ENCODE measurements at places on chromosomes 3 and 15. TPM values are rescaled to one million over a fixed set of nuclear protein-coding genes. Genes with fewer than 3 reads are reported as not detected.

- DNase-seq, result no peak
- H3K36me3 ChIP-seq, result peaks cover 49% of the 10 kb centered on the region
- H3K4me1 ChIP-seq, result peaks cover 71% of the 10 kb centered on the region
Observed at GRCh38 chr3:3137526-3137925, 10.8 kb downstream of the TRNT1 start.

Gene STRC
- 3.3 TPM for total RNA-seq

DNA sequence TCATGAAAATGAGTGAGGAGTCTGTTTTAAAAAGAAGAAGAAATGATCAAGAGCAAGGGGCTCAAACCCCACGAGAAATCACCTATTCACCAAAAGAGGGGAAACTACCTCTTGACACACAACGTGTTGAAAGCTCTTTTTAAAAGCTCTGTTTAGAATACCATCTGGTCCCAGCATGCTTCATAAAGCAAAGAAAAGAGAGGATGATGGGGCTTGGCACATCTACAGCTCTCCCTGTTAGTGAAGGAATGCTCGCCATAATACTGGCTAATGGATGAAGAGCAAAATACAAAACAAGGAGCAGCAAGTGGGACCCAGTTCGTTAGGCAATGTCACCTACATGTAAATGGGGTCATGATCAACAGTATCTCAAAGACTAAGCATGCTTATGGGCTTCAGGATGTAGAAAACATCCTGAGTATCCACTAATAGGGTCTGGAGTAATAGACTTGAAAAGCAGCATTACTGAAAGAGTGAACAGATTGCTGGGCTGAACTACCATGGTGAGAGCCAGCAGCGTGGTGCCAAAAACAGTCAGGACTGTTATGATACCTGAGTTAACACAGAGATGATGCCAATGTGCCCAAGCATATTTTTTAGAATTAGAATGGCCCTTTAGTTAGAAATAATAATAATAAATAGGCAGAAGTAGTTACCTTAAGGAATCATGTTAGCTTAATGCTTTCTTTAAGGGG, 159.7 kb upstream of the POU1F1 start:
- no peak overlapping the region for H3K27ac ChIP-seq
- peaks cover 4% of the 10 kb centered on the region for H3K4me1 ChIP-seq
- DNase-seq, result no peak
- H3K27me3 ChIP-seq, result no peaks in the 10 kb centered on the region
- H3K36me3 ChIP-seq, result no peaks in the 10 kb centered on the region

DNA sequence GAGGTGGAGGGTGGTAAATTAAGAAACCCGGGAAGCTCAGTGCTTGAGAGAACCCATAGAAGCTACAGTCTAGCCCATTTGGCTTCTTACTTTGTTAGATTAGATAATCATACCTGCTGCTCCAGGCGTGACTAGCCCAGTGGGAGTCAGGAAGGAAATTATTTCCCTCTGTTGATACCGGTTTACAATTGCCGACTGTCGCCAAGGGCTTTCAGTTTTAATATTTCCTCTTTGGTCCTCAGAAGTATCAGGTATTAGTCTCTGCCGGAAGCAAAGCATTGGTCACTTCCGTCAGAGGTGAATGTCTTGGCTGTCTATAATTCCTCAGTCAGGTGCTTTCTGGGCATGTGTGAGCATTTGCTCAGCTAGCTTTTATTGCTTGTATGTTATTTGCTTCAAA, 75.2 kb downstream of the LPP start:
- H3K4me1 ChIP-seq, result peaks cover 10% of the 10 kb centered on the region
- no peaks in the 10 kb centered on the region for H3K27me3 ChIP-seq
- H3K4me3 ChIP-seq, result no peak overlapping the region
- no peak for DNase-seq

GRCh38 chr3:113002679-113003078, 11.9 kb downstream of the GTPBP8 start:
- peak overlapping the region; percentile 92 for H3K27ac ChIP-seq
- H3K27me3 ChIP-seq, result no peaks in the 10 kb centered on the region
- H3K36me3 ChIP-seq, result peaks cover 45% of the 10 kb centered on the region

DNA sequence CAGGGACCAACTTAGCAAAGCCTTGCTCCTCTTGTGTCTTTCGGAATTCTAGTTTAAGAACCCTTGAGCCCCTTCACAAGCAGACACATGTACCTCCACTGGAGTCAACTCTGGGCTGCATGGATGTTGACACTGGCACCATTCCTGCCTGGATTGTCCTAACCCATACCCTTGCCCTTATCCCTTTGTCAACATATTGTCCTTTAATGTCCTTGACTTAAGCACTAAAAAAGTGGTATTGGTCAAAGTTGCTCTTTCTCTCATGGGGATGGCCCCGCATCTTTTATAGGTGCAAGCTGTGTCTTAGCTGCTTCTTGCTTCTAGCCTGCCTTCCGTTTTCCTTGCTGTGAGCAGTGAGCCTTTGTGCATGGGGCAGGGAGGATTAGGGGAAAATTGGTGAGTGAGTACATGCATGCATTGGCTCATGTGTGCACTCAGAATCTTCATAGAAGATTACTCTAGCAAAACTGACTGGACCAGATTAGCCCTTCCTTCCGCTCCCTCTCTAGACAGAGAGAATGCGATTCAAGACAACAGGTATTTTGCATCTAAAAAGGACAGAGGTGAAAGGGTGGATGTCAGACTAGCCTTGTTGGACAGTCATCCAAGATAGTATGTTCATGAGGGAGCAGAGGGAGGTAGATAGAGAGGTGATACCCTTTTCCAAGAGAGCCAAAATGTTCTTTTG, 42.4 kb downstream of the TGFBR2 start:
- H3K27me3 ChIP-seq, result no peaks in the 10 kb centered on the region
- peaks cover 23% of the 10 kb centered on the region for H3K36me3 ChIP-seq
- peak overlapping the region; percentile 78 for H3K27ac ChIP-seq
- no peak for DNase-seq
- peaks cover 100% of the 10 kb centered on the region for H3K4me1 ChIP-seq

DNA sequence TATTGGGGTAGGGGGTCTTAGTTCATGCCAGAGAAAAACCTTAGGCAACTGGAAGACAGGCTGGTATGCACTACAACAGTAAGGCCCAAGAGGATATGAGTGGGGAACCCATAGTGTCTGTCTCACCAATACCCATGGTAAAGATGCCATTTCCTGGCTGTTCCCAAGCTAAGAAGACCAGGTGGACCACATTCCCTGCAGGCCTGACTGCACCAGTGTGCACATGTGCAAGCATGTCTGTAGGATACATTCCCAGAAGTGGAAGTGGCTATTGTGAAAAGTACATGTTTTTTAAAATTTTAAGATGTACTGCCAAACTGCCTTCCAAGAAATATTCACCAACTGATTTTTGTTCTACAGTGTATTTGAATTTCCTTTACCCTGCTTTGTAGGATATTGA, 207.3 kb upstream of the CTNNB1 start:
- no peaks in the 10 kb centered on the region for H3K36me3 ChIP-seq
- H3K4me1 ChIP-seq, result no peaks in the 10 kb centered on the region
- DNase-seq, result no peak
- H3K4me3 ChIP-seq, result no peak overlapping the region
- H3K27me3 ChIP-seq, result peaks cover 45% of the 10 kb centered on the region

Gene MASP1
- not detected for total RNA-seq

DNA sequence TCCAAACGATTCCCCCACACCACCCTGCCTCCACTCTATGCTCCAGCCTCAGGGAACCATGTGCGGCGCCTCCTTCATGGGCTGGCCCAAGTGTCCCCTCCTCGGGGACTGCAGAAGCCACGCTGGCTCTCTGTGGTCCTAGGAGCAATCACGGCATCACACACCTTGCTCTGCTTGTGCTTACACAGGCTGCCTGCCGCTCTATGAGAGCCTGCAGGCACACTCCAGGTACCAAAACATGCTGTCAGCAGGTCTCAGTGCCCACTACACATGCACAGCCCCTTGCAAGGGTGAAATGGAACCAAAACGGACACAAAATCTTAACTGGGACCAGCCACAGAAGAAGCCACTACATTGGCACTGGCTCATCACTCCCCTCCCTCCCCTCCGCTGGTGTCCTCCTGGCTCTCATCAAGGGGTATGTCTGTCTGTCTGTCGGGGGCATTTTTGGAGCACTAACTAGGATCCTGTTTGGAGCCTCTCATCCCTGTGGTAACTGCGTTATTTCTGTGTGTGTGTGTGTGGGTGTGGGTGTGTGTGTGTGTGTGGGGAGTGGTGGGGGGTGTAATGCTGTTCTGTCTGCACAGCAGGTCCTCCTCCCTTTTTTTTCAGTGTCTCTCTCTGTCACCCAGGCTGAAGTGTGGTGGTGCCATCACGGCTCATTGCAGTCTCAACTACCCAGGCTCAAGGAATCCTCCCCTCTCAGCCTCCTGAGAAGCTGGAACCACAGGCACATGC, 60.6 kb downstream of the DHX30 start:
- H3K4me1 ChIP-seq, result no peaks in the 10 kb centered on the region
- no peak overlapping the region for H3K4me3 ChIP-seq
- DNase-seq, result no peak
- no peak overlapping the region for H3K27ac ChIP-seq

Gene CSPG4
- total RNA-seq, result not detected

Gene PCOLCE2
- not detected for total RNA-seq

DNA sequence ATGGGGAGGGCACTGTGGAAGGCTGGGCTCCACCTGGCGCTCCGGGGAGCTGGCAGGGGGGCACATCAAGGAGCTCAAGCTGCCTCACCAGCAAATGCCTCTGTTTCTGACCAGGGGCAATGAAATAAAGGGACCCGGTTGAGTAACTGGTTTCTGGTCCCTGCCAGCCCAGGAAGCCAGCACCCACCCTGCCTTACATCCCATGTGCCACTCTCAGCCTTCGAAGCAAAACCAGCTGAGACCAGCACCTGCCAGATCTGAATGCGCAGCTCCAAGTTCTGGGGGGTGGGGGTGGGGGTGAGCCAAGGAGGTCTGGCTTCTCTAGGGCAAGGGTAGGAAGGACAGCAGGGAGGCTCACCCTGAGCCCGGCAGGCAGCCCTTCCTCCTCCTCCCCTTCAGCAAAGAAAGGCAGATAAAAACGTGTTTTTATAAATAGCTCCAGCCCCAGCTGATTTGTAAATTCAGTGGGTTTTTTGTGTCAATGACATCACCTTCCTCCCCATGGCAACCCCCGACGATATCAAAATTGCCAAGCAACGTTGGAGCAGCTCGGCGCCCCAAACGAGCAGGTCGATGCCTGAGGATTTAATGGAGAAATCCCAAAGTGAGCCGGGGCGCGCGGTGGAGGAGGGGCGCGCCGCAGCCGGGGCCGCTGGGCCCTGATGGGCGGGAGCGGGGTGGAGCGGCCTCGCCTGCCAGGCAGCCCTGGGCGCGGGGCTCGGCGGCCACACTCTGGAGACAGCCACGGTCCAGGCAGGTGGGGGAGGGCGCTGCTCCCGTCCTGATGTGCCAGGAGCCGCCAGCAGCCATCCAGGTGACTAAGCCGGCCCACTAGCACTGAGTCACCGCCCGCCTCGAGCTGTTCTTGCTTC, at the start of gene PAK6:
Gene PAK6 (plus strand): TSS at position 532 of the 872 bp plus-strand sequence. CDS start 25,723 bp downstream, outside the sequence.
- H3K27ac ChIP-seq, result no peak within 1 kb of the TSS
- H3K4me3 ChIP-seq, result peak within 1 kb of the TSS; percentile 49
- peaks cover 5% of the 10 kb centered on the region for H3K4me1 ChIP-seq
- DNase-seq, result peak; percentile 36
- no peaks in the 10 kb centered on the region for H3K36me3 ChIP-seq
- H3K27me3 ChIP-seq, result peaks cover 24% of the 10 kb centered on the region

DNA sequence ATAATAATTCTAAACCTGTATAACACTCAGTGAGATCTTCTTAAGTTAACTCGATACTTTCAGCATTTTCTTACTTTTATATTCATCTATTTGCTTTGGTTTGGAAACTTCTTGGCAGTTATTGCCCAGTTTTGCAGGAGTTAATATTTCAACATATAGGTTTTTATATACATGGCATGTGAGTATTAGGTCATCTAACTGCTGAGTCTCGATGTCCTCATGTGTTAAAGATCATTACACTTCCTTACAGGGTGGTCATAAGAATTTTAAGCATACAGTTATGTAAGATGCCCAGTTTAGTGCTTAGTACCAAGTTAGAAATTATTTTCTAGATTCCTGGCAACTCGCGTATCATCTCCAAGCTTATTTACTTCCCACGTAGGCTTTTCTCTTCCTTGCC, 62.9 kb downstream of the TMEM39A start:
- H3K4me3 ChIP-seq, result no peak overlapping the region
- H3K36me3 ChIP-seq, result peaks cover 3% of the 10 kb centered on the region
- H3K4me1 ChIP-seq, result peaks cover 18% of the 10 kb centered on the region
- H3K27me3 ChIP-seq, result no peaks in the 10 kb centered on the region
- no peak overlapping the region for H3K27ac ChIP-seq

Gene LIPH
- 0.19 TPM for total RNA-seq

DNA sequence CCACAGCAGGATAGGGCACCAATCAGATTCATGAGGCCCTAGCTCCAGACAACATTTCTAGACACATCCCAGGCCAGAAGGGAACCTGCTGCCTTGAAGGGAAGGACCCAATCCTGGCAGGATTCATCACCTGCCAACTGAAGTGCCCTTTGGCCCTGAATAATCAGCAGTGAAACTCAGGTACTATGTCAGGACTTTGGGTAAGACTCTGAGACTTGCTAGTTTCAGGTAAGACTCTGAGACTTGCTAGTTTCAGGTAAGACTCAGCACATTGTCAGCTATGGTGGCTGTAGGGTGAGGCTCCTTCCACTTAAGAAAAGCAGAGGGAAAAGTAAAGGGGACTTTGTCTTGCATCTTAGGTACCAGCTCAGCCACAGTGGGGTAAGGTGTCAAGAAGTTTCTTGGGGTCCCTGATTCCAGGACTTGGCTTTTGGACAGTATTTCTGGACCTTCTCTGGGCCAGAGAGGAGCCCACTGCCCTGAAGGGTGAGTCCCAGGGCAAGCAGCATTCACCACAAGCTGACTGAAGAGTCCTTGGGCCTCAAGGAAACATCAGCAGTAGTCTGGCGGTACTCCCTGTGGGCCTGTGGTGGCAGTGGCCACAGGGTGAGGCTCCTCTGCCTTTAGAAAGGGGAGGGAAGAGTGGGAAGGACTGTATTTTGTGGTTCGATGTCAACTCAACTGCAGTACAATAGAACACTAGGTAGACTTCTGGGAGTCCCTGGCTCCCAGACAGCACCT, 13.7 kb upstream of the COL8A1 start:
- no peak for DNase-seq
- H3K27ac ChIP-seq, result no peak overlapping the region
- no peaks in the 10 kb centered on the region for H3K36me3 ChIP-seq
- H3K4me3 ChIP-seq, result no peak overlapping the region
